Kasumi-1 (cell line): ENCODE measurements at places on chromosomes 7 and 10.

DNA sequence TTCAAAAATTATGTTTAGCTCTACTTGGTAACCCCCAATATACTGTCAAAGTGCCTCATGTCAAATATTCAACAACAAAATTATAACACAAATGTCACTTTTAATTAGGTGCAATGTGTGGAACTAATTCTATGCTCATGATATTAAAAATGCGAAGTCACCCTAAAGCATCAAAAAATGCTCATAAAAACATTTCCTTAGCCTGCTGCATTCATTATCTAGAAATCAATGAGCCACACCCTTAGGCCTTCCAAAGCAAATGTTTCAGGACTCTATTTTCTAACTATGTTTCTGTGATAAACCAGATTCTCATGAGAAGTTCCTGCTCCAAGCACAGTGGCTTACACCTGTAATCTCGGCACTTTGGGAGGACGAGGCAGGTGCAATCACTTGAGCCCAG, 75.0 kb upstream of the ANK3 start:
- DNase-seq = no peak

GRCh38 chr7:50812841-50813475, 30.3 kb upstream of the GRB10 start:
- DNase-seq = no peak

DNA sequence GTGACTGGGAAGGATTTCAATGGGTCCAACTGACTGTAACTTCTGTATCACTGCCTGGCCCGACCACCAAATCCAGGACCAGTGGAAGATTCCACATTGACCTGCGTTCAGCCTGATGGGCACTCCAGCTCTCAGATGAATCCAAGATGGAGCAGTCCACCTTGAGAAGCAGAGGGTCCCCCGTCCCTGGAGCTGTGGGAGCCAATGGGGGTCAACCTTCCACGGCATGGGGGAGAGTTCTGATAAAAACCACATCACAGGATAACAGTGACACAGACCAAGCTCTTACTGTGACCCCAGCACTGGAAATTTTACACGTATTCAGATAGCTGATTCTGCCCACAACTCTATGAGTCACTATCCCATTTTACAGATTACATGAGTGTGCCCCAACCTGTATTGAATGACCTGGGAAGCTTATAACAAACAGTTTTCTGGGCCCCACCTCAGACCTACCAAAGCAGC, 11.2 kb downstream of the ZCCHC24 start:
- no peak for DNase-seq

GRCh38 chr10:20596911-20597310, 300.2 kb downstream of the NEBL start:
- no peak for DNase-seq

- no peak for DNase-seq
These were observed 10.3 kb upstream of the AGR3 start for GRCh38 chr7:16891874-16892643.

GRCh38 chr7:65441010-65441409, 67.4 kb downstream of the ZNF92 start:
- DNase-seq = no peak

GRCh38 chr10:22010973-22011408, 7.5 kb upstream of the DNAJC1 start:
- peak; percentile 44 for DNase-seq

GRCh38 chr7:157439761-157440160, 103.0 kb downstream of the DNAJB6 start:
- DNase-seq = no peak

- no peak for DNase-seq
These were observed 40.0 kb downstream of the DIP2C start for GRCh38 chr10:649445-649797.

- DNase-seq = no peak
These were observed 23.2 kb upstream of the GTPBP4 start for GRCh38 chr10:964988-965417.

GRCh38 chr10:127813290-127813689, 76.3 kb downstream of the FOXI2 start:
- peak; percentile 18 for DNase-seq

DNA sequence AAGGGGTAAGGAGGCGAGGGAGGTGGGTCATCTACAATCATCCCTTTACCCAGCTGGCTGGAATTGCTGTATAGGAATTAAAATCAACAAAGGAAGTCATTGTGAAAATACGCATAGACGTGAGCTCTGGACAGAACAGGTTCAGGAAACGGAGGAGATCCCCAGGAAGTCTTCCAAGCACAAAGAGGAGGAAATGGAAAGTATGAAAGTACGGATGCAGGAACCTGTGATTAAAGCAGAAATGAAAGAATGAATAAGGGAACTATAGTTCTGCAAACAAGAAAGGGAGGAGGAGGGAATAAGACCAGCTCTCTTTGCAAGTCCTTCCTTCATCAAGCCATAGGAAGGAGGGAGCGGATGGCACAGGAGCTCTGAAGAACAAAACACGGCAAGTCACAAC, 61.8 kb downstream of the PYROXD2 start:
- DNase-seq = no peak

DNA sequence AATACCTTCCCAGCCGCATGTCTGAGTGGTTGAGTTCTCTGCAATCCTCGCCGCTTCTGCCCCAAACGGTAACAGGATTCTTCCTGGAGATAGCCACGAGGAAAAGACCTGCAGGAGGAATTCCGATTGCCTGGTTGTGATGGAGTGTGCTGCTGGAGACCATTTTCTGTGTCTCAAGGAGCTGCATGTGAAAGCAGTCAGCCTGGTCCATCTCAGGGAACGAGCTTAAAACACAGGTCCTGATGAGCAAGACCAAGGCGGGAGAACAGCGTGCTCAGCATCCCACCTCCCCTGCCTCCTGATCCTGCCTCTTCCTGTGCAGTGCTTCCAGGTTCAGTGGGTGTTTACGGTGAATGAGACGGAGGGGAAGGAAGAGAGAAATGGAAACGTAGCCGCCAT, 26.5 kb downstream of the VIPR2 start:
- no peak for DNase-seq

DNA sequence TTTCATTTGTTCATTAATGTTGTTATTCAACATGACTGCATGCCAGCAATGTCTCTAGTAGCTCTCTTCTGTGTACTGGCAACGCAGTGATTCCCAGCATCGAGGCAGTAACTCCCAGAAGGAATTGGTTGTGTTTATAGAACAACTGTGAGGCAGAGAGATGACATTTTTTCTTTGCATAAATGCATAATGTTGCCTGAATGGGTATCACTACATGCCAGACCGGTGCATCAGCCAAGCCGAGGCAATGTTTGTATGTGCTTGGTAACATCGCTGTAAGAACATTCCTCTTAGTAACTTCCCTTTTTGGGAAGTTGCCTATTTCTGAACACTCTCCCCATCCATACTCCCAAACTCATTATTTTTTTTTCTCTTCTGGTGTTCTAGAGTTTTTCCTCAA, 182.9 kb downstream of the HTR7 start:
- DNase-seq = no peak

- DNase-seq = no peak
These were observed 112.3 kb downstream of the VIPR2 start for GRCh38 chr7:159032322-159032721.

DNA sequence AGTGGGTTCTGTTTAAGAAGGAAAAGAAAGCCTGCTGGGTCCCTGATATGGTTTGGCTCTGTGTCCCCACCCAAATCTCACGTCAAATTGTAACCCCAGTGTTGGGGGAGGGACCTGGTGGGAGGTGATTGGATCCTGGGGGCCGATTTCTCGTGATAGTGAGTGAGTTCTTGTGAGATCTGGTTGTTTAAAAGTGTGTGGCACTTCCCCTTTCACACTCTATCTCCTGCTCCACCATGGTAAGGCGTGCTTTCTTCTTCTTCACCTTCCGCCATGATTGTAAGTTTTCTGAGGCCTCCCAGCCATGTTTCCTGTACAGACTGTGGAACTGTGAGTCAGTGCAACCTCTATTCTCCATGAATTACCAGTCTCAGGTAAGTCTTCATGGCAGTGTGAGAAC, 42.6 kb downstream of the INPP5A start:
- DNase-seq = no peak

DNA sequence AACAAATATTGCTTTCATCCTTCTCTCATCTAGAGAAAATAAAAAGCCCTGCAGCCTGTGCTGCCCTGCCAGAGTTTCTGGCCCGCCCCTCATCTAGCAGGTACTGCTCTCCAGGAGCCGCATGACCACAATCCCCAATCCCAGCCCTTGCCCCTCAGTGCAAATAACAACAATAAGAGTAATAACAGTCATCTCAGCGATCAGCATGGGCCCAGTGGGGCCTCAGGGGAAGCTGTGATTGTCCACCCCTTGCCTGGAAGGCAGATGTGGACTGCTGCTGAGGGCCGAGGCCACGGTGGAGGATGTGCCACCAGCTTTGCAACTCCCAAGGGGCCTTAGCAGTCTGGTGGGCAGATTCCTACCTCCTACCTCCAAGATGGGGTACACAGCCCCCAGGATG, 106.1 kb downstream of the CDH23 start:
- no peak for DNase-seq

DNA sequence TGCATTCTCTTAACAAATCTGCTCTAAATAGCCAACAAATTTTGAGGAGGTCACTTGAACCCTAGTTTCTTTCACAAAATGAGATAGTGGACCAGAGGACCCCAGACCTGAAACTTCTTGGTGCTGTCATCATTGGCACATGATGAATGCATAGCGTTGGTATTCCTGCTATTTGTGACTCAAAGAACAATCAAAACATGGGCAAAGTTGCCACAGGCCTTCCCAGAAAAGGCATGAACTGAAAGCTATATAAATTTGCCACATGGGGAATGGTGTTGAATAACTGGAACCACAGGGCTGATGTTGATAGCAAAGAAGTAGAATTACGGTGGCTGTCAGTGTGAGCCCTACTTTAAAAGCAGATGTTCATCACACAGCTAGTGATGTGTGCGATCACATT, 219.9 kb upstream of the KMT2E start:
- DNase-seq = no peak

DNA sequence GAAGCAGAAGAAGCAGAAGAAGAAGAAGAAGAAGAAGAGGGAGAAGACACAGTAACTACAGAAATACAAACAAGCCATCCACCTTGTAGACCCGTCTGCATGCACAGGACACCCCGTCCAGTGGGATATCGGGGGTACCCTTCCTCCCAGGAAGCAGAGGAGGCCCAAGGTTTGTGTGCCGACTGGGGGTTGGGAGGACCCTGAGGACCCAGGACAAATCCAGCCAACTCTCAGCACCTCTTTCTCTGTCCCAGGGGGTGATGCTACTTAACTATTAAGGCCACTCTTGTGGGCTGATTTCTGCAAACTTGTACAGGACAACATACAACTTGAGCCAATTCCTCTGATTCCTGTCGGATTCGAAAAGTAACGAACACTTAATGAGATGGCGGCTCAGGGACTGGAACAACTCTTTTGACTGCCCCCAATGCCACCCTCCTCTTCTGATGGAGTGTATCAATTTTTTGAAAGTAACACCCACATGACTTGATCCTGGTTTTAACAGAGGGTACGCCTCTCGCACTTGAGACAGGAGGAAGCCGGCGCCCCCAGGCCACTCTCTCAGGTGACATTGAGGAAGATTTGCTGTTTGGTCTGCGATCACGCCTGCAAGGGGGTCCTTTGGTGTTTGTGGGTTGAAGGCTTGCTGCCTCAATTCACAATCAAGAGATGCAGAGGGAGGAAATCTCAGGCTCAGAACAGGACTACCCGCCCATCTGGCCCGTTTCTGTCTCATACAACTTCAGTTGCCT, 192.6 kb downstream of the TNS3 start:
- DNase-seq = no peak
